ENCODE measurements at places on chromosomes 3 and 15. TPM values are rescaled to one million over a fixed set of nuclear protein-coding genes. Genes with fewer than 3 reads are reported as not detected.

DNA sequence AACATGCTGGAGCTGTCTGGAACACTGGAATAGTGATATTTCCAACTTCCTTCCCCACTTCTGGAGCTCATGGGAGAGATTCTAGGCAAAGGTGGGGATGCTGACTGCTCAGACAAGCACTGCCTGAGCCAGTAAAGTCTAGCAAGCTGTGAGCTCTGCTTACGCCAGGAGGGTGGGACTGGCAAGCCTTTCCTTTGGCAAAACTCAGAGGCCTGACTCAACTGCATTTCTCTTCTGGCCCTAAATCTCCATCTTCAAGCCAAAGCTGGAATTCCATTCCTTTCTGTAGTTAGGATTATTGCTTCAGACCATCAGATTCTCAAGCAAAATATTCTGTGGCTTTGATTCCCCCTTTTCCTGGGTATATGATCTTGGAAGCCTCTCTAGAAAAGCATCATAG, 20.3 kb upstream of the EPB42 start:
- H3K4me3 ChIP-seq, result no peak overlapping the region
- no peak overlapping the region for H3K27ac ChIP-seq
- no peak for DNase-seq

The IQCH gene
- 5.5 TPM for total RNA-seq

DNA sequence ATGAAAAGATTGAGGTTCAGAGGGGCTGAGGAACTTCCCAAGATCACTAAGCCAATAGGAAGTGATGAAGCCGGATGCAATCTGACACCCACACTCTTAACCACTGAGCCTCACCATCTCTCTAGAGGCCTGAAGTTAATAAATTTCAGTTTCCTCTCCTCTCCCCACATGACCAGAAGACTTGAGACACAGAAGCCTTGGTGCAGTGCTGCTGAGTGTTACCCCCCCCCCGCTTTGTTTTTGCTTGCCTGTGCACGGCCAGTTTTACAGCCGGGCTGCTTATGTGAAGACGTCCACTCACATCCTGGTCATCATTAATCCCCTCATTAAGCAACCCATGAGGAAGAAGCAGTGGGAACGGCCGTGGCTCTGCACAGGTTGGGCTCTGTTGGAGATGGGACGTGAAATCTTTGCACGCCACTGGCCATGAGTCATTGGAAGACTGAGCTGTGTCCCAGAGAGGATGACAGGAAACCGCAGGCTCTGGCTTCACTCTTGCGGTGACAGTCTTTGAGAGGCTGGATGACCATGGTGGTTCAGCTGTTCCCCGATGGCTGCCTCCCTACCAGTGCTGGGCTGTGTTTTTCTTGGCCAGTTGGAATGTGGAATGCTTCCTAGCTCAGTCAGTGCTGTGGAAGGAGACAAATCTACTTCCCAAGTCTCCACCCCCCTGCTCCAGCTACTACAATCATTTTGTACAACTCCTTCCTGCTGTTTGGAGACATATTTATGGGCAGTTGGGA, 232.6 kb upstream of the LRTM1 start:
- no peak overlapping the region for H3K4me3 ChIP-seq
- no peak overlapping the region for H3K27ac ChIP-seq
- H3K4me1 ChIP-seq, result no peaks in the 10 kb centered on the region
- DNase-seq, result no peak

The TMEM212 gene
- total RNA-seq, result not detected

- H3K4me3 ChIP-seq, result no peak overlapping the region
- H3K27ac ChIP-seq, result no peak overlapping the region
- no peaks in the 10 kb centered on the region for H3K4me1 ChIP-seq
- H3K36me3 ChIP-seq, result peaks cover 5% of the 10 kb centered on the region
Observed at GRCh38 chr3:138781012-138781470, 53.7 kb downstream of the PIK3CB start.

The A4GNT gene
- total RNA-seq, result not detected

DNA sequence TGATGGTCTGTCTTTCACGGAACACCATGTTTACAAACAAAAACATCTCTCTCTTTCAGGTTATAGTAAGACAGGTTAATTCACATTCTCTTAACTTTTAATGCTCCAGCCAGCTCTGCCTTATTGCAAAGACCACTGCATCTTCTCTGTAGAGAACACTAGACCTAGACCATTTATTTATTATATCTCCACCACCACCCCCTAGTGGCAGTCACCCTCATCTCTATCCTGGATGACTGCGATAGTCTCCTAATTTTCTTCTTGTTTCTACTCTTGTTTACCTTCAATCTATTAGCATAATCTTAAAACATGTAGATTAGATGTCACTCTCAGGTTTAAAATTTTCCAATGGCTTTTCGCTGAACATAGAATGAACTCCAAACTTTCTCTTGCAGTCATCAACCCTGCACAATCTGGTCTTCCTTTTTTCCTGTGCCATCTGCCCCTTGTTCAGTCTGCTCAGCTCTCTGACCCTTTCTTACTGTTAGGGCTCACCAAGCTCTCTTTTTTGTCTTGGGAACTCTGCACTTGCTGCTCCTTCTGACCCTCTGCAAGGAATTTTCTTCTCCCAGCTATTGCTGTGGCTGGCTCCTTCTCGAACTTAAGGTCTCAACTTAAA, 155.6 kb downstream of the SQOR start:
- no peak overlapping the region for H3K4me3 ChIP-seq
- H3K36me3 ChIP-seq, result no peaks in the 10 kb centered on the region
- peak; percentile 56 for DNase-seq
- no peak overlapping the region for H3K27ac ChIP-seq
- peaks cover 54% of the 10 kb centered on the region for H3K27me3 ChIP-seq
- no peaks in the 10 kb centered on the region for H3K4me1 ChIP-seq

- no peak for DNase-seq
- H3K27ac ChIP-seq, result no peak overlapping the region
- H3K4me3 ChIP-seq, result no peak overlapping the region
- no peaks in the 10 kb centered on the region for H3K36me3 ChIP-seq
- no peaks in the 10 kb centered on the region for H3K27me3 ChIP-seq
Observed at GRCh38 chr15:96581371-96581770, 250.9 kb downstream of the NR2F2 start.

- H3K4me3 ChIP-seq, result no peak overlapping the region
- H3K36me3 ChIP-seq, result no peaks in the 10 kb centered on the region
- H3K27ac ChIP-seq, result no peak overlapping the region
- H3K4me1 ChIP-seq, result peaks cover 20% of the 10 kb centered on the region
- H3K27me3 ChIP-seq, result peaks cover 31% of the 10 kb centered on the region
- no peak for DNase-seq
Observed at GRCh38 chr15:60631620-60632019, 152.7 kb upstream of the ICE2 start.

DNA sequence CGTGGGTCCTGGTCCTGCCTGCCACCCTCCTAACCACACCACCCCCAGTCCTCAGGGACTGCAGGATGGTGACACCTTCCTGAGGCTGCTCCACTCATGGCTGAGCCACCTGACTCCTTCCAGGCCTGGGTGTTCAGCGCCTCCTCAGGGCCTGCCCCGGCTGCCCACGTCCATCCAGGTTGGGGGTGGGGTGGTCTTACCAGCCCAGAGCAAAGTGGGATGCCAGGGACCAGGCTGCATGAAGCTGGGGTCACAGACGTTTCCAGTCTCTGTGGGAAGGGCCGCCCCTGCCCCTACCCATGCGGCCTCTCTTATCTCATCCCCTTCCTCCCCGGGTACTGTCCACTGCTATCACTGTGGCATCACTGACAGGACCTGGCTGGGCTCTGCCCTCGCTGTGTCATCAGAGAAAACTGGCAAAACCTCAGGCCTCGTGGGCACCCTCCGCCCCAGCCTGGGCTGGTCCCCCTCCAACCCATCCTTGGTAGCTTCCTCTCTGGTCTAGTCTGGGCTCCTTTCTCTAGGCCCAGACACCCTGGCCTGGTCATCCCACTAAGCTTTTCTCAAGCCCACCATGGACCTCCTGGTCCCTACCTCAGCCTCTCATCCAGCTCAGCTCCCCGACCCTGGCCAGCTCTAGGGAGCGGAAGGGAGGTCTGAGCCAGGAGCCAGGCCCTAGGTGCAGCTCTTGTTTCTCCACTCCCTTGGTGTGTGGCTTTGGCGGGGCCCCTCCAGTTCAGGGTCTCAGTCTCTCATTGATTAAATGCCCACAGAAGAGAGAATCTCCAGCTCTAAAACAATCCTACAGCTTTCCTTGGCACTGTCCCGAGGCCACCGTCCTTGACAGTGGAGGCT, 32.9 kb downstream of the WNT7A start:
- no peaks in the 10 kb centered on the region for H3K36me3 ChIP-seq
- no peak overlapping the region for H3K4me3 ChIP-seq
- DNase-seq, result no peak

- DNase-seq, result no peak
- no peaks in the 10 kb centered on the region for H3K4me1 ChIP-seq
- no peaks in the 10 kb centered on the region for H3K36me3 ChIP-seq
- H3K27ac ChIP-seq, result no peak overlapping the region
Observed at GRCh38 chr15:22995795-22996194, 15.6 kb upstream of the CYFIP1 start.

DNA sequence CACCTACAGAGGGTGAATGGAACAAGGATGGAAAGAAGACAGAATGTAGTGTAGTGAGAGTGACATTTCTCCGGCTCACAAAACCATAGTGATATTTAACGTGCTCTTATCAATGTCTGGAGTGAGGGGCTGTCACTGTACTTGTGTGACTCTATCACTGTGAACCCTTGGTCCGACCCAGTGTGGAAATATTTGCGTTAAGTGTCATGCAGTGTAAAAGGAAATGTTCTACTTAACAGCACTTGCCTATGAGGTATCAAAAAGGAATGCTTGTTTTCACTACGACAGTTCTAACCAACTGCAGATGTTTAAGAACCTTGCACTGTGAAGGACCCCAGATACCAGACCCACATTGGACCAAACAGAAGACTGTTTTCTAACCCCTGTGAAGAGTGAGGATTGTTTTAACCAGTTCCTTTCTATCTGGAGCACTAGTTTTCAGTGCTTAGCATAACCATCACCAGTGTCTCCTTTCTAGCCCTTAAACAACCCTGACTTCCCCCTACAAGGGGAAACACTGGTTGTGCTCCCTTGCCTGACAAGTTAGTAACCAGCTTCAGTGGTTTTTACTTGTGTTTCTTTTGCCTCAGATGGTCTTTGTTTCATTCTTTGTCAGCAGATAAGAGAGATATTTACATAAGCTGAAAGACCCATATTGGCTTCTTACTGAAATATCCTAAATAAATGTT, 144.7 kb upstream of the ABHD17C start:
- H3K4me3 ChIP-seq, result peak overlapping the region; percentile 2
- peak overlapping the region; percentile 25 for H3K27ac ChIP-seq
- no peaks in the 10 kb centered on the region for H3K36me3 ChIP-seq
- H3K4me1 ChIP-seq, result peaks cover 32% of the 10 kb centered on the region

The POLQ gene
- total RNA-seq, result 13.7 TPM

DNA sequence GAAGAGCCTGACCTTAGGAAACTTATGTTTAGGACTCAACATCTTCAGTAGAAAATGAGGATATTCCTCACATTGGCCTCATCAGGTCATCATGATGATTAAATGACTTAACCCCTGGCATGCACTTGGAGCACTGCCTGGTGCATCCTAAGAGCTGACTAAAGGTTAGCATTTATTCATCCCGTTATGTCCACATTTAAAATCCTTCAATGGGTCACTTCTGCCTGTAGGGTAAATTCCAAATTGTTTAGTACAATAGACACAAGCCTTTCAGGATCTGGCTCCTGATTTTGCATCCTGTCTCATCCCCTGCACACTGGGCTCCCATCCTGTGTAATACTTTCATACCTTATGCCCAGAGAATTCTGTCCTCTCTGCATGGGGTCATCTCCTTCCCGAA, 195.2 kb upstream of the MCTP2 start:
- H3K27me3 ChIP-seq, result no peaks in the 10 kb centered on the region
- H3K4me1 ChIP-seq, result no peaks in the 10 kb centered on the region
- H3K36me3 ChIP-seq, result no peaks in the 10 kb centered on the region
- no peak overlapping the region for H3K27ac ChIP-seq
- DNase-seq, result no peak

All from Calu3 (cell line).